ENCODE measurements at places on chromosomes 12 and 14. TPM values are rescaled to one million over a fixed set of nuclear protein-coding genes. Genes with fewer than 3 reads are reported as not detected.

ADAMTS20 gene
- not detected for total RNA-seq

TCL1B gene
- not detected for total RNA-seq

SCN8A gene
- total RNA-seq = 0.74 TPM

APOLD1 gene
- 7.1 TPM for total RNA-seq

RAD51AP1 gene
- total RNA-seq = 21.9 TPM

IRAK3 gene
- total RNA-seq = 9.4 TPM

FGF6 gene
- total RNA-seq = not detected

FAM177A1 gene
- 28.7 TPM for total RNA-seq

ESRRB gene
- under 0.01 TPM for total RNA-seq

KRT73 gene
- total RNA-seq = not detected

DENND5B gene
- 5.6 TPM for total RNA-seq

PROX2 gene
- total RNA-seq = not detected

AQP5 gene
- total RNA-seq = not detected

MSRB3 gene
- 14.9 TPM for total RNA-seq

GPR137C gene
- total RNA-seq = 0.59 TPM

BCL2L14 gene
- not detected for total RNA-seq

AKAP5 gene
- 0.17 TPM for total RNA-seq

MCRS1 gene
- 76.9 TPM for total RNA-seq

ACSS3 gene
- 8.9 TPM for total RNA-seq

TBX3 gene
- 66.3 TPM for total RNA-seq

BTBD7 gene
- total RNA-seq = 6.8 TPM

MLEC gene
- 64.1 TPM for total RNA-seq

FAM90A1 gene
- total RNA-seq = 0.17 TPM

PRICKLE1 gene
- 2.9 TPM for total RNA-seq

NUP107 gene
- 57.0 TPM for total RNA-seq

TMEM117 gene
- 3.0 TPM for total RNA-seq

CACNA1C gene
- total RNA-seq = 0.74 TPM

WDR20 gene
- total RNA-seq = 15.1 TPM

SOX5 gene
- total RNA-seq = 2.4 TPM

CCDC184 gene
- 0.34 TPM for total RNA-seq

KRT77 gene
- not detected for total RNA-seq

TMEM179 gene
- not detected for total RNA-seq
